ENCODE measurements at places on chromosomes 5 and 9. TPM values are rescaled to one million over a fixed set of nuclear protein-coding genes. Genes with fewer than 3 reads are reported as not detected.

The CD274 gene
- 4.4 TPM for total RNA-seq

DNA sequence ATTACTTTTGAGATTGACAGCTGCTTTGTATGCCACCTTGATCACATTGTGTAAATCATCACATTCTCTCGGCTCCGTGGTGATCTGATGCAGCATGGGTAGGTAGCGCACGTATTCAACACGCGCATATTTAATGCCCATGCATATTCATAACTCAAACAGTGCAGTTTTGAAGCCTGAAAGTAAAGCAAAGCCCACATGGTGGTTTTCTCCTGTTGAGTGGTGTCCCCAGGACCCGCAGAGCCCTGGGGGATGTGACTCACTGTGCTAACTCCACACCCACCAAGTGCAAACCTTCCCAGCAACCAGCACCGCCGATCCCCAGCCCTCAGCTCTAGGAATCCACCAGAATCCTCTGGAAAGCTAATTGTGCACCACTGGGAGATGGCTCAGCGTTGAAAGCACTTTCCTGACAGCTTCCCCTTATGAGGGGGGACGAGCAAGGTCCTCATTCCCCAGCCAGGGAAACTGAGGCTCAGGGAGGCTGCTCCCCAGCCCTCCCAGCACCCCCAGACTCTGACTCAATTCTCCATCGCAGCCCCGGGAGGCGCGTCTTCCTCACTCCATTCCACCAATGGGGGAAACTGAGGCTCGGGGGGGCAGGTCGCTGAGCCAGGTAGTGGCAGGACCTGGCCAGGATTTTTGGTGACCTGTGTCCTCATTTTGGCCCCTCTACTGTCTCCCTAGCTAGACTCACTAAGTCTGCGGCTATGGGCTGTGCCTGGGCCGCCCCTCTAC, 46.4 kb downstream of the SARDH start:
- no peak for DNase-seq

DNA sequence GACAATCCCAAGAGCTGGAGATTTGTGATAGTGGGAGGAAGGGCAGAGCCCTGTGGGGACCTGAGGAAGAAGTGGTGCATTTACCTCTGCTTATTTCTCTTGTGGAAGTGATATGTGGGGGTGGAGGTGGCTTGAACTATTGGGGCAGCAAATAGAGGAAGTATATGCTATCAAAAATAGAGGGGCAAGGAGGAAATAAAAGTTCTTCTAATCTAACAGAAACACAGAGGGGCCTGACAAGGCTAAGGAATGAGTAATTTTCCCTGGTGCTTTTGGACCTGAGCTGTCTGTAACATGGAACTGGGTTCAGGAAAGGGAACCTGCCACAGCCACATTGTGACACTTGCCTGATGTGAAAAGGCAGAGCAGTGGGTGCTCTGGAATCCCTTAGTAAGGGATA, 378.6 kb upstream of the KLF4 start:
- DNase-seq, result no peak

- peak; percentile 88 for DNase-seq
Measured at GRCh38 chr9:14353222-14354056, 39.5 kb upstream of the NFIB start.

- no peak for DNase-seq
Measured at GRCh38 chr9:74556685-74557084, 59.5 kb downstream of the RORB start.

- DNase-seq, result no peak
Measured at GRCh38 chr9:113468716-113469448, 5.4 kb downstream of the RGS3 start.

DNA sequence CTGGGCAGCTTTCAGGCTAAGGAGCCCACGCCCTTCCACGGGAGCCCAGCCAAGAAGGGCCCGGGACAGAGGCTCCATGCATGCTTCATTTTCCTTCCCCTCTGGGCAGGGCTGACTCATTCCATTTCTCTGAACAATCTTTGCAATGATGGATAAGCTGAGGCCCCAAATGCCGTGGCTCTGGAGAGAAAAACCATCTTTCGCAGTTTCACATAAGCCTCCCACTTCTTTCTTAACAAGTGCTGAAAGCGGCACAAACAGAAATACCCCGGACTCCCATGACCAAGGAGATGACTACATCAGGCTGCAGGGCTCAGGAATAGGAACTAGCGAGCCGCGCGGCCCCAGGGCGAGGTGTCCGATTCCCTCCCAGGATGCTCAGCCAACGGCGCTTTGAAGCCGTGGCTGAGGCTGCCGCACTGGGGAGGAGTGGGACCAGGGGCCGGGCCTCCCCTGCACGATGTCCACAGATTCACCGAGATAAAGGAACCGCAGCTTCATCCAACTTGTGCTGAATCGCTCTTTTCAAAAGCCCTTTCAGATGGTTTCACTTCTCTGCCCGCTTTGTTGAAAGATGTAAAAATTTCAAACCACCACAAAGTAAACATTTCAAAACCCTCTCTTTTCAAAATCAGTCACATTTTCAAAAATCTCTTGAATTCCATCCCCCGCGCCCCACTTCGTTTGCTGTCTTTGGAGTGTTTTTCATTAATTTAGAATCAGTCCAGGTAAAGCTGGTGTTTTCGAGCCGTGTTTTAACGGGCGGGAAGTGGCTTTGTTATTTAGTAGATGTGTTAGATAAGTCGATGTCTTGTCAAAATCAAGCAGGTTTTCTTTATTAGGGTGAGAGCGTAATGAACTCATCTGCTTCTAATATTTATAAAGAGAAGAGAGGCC, 96.5 kb upstream of the LMX1B start:
- no peak for DNase-seq

The KCNN2 gene
- 1.5 TPM for total RNA-seq

- DNase-seq, result no peak
Measured at GRCh38 chr9:80437091-80437640, 865.4 kb downstream of the TLE4 start.

GRCh38 chr5:14028938-14029584, 84.6 kb upstream of the DNAH5 start:
- DNase-seq, result no peak

The EDIL3 gene
- total RNA-seq, result 0.44 TPM

The EPB41L4B gene
- 0.44 TPM for total RNA-seq

GRCh38 chr5:163941079-163941478, 435.7 kb downstream of the MAT2B start:
- DNase-seq, result no peak

DNA sequence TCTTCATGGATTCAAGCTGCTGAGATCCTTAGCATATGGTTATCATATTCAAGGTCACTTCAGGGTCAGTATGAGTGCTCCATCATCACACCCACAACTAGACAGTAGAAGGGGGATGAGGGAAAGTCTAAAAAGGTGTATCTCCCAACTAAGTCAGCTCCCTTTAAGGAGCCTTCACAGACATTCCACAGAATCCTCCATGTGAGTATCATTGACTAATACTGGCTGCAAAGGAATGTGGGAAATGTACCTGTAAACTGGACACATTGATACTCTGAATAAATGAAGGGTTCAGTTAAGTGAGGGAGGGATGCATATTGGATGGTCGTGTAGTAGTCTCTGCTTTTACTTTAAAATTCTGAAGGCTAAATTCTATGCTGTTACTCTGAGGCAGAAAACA, 330.7 kb downstream of the LRRC70 start:
- no peak for DNase-seq

DNA sequence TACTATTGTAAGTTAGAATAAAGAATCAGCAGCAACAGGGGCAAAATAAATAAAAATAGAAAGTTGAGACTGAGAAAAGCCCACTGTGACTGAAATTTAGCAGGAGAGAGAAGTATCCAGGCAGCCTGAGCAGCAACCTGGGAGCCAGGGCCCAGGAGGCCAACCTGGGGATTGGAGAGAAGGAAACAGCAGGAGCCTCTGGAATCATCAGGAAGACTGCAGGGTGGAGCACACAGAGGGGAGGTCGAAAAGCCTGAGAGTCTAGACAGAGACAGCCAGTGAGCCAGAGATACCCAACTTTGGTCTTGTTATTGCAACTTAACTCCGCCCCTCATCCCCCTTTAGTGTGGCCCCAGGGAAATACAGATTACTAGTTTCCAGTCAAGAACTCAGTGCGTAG, 98.6 kb downstream of the SLC1A3 start:
- no peak for DNase-seq

- DNase-seq, result no peak
Measured at GRCh38 chr9:6006749-6007057, 8.7 kb downstream of the RANBP6 start.

- no peak for DNase-seq
Measured at GRCh38 chr5:33091571-33092363, 349.0 kb upstream of the TARS1 start.
